ENCODE measurements at places on chromosomes 3 and 15.
A peak's percentile ranks its signal among the peaks of the same experiment; 100 is the strongest.

GRCh38 chr15:90287101-90287500, 21.6 kb downstream of the NGRN start:
- no peak for DNase-seq

- DNase-seq, result no peak
These were observed 572.0 kb upstream of the NR2F2 start for GRCh38 chr15:95758451-95758850.

- no peak for DNase-seq
These were observed 239.0 kb downstream of the SQOR start for GRCh38 chr15:45873781-45874180.

- DNase-seq, result no peak
These were observed 199.1 kb downstream of the FAM43A start for GRCh38 chr3:194884649-194885315.

GRCh38 chr3:189229196-189229828, 57.5 kb downstream of the TPRG1 start:
- DNase-seq, result no peak

GRCh38 chr3:12753275-12754028, 5.6 kb downstream of the TMEM40 start:
- DNase-seq, result no peak

DNA sequence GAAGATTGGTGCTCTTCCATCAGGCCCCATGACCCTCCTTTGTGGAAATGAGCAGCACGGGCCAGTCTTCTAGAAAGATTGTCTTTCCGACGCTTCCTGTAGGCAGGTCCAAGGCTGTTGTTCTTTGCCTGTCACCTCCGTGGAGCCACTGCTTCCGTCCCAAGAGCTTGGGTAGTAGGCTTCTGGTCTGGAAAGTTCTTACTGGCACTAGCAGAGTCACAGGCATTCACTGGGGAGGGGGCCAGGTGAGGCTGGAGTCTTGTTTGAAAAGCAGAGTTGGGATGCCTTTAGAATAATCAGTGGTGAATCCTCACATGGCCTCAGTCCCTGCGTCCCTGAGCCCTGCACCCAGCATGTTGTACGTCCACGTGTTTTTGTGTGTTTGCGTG, 76.2 kb upstream of the ADPGK start:
- DNase-seq, result no peak

DNA sequence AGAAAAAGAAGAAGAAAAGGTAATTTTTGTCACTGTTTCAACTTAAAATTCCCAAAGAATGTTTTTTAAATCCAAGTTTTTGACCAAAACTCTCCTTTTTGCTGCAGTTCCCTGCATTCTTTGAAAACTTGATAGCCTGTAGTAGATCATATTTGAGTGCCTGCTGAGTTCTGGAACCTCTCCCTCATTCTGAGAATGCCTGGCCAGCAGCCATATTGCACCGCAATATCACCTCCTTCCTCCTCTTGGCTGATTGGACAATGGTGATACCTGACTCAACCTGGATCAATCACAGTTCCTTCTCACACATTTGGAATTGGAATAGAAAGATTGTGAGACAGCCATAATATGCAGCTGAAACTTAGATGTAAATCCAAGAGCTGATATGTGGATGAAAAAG, 97.6 kb upstream of the GAP43 start:
- no peak for DNase-seq

DNA sequence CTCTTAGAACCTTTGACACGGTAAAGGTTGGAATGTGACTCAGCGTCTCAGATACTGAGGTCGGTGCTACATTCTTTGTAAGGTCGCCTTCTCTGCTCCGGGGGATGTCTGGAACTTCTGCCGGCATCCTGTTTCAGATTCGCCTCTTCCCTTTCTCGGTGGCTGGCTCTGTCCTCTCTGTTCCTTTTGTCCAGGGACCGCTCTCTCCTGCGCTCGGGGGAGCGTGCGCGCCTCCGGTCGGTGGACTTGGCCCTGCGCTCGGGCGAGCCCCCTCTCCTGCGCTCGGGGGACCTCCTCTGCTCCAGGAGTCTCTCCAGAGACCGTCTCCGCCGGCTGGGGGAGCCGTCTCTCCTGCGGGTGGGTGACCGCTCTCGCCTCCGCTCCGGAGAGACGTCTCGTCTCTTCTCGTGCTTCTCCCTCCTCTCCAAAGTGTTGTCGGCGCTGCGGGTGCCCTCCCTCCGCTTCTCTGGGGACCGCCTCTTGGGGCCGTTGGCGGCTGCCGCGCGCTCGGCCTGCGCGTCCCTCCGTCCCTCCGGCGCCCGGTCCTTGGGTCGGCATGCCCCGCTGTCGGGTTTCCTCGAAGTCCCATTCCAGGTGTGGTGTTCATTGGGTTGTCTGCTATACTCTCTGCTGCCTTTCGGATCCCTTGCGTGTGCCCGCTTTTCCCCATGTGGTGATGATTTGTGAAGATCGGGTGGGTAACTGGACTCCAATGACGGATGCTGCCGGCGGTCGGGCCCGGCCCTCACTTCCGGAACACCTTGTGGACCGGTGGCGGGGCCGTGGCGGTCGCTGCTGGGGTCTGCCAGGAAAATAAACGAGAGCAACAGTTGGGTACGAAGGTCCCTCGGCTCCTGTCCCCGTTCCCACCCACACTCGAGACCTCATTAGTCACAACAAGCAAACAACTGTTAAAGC, 668.8 kb upstream of the ADAMTS9 start:
- peak; percentile 42 for DNase-seq

GRCh38 chr3:7789324-7789723, 712.3 kb upstream of the LMCD1 start:
- no peak for DNase-seq

DNA sequence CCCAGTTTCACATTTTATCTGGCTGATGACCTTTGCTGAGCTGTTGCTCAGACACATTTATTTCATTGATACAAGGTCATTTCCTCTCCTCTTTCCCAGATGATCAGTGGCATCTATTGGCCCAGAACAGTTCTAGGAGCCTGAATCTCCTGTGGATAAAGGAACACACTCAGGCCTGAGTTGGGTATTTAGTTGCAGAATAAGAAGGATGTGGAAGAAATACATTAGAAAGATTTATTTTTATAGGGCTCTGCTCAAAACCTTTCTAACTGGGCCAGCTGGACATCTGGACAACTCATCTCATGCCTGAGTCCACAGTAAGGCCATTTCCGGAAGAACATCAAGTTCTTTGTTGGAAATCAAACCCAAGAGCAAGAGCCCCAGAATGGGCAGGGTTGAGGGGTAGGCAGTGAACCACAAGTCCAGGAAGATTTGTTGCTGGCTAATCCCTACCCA, 19.7 kb upstream of the MFGE8 start:
- DNase-seq, result no peak

GRCh38 chr3:194782698-194783404, 97.2 kb downstream of the FAM43A start:
- DNase-seq, result no peak

GRCh38 chr3:10928961-10929471, 63.5 kb upstream of the SLC6A1 start:
- DNase-seq, result no peak

DNA sequence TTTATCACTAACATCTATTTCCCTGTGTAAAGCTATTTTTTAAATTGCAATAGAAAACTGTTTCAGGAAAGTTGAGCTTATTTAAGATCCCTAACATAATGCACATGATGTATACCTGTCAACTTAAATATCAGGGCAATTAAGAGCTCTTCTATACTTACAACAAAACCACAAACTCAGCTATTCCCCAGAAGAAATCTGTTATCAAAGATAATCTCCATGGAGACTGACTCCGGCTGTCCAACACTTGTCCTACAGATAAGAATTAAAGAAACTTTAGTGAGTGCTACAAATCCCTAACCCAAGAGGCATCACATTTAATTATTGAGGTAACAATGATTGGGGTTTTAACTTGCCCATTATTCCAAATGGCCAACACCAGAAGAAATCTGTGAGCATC, 3.4 kb downstream of the SELENOK start:
- no peak for DNase-seq

- no peak for DNase-seq
These were observed 778 bp downstream of the MTMR10 start for GRCh38 chr15:30990446-30991254.

GRCh38 chr15:28957606-28958498, 72.1 kb downstream of the APBA2 start:
- no peak for DNase-seq

- no peak for DNase-seq
These were observed 508.6 kb downstream of the FHIT start for GRCh38 chr3:60742606-60743145.

DNA sequence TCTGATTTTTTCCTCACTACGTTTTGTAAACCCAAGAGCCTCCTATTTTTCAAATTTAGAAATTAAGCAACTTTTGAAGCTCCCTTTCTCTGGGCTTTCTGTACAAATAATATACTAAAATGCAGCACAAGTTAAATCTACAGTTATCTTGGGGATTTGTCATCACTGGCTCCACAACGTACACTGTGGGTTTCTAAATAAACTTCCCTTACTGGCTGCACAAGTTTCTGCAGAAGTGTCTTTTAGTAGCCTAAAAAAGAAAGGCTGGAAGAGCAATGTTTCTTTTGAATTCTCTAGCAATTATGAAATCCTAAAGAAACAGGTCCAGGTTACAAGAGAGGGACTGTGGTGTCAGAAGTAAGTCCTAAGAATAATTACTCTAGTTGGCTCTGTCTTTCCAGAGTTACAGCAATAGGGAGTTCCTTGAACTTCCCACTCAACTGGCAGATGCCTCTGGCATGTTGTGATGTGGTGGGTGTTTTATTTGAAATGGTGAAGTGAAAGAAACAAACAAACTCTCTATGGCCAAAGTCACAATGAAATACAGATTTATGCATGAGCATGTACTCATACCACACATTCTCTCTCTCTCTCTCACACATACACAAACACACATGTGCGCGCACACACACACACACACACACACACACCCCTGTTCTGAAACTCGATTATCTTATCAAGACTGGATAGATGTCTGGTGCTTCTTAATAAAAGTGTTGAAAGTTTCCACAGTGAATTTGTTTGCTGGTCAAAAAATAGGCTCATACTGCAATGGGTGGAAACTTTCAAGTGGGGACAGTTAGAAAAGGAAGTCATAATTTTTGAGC, 198.2 kb downstream of the SSR3 start:
- no peak for DNase-seq

DNA sequence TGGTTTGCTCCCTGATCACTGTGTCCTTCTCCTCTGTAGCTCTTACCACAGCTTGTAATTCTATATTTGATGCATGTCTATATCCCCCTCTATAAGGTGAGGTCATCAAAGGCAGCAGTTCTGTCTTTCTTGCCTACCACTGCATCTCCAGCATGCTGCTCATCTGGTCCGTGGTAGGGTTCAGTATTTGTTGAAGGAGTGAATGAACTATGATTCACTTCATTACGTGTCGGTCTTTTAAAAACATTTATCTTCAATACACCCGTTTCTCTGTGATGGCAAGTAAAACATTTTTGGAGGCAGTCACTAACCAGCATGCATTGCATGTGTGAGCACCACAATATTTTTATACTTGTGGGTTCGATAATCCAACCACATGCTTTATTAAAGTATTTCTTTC, 27.6 kb downstream of the CHST14 start:
- DNase-seq, result no peak

DNA sequence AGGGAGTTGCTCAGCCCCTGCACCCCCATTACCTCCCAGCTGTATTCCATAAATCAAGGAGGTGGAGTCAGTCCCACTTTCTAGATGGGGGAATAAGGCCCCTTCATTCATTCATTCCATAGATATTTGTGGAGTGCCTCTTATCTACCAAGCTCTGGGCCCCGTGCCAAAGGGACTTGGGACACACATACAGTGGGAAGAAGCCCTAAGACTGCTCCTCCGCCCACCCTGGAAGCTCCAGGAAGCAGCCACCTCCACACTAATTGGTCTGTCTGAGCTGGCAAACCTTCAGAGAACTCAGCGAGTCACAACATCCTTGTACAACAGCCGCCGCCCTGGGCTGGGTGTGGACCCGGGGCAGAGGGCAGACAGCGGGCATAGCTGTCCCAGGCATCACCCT, 6.4 kb downstream of the STRA6 start:
- peak; percentile 39 for DNase-seq

DNA sequence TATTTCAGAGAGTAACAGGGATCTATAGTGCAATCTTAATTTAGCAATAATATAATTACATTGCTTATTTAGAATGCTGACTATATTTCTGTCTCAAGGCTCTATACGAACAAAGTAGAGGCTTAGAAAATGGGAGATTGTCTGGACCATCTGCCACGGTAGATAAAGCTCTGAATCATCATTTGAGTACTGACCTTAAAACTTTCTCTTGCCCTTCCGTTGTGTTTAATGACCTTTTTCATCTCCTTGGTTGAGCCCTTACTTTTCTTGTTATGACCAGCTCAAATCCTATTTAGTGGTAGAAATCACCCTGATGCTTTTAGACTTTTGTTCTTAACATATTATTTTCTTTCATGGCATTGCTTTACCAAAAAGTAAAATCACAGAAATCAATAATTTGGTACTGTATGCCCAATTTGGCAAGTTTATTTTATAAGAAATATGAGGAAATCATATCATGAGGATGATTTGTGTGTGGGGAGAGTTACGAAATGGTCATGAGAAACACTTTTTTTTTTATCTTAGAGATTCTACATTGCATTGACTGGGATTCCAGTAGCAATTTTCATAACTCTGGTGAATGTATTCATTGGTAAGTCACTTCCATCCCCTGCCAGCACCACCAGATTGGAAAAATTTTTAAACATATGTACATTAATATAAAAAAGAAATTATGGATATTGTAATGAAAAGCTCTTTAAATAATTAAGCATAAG, 11.0 kb downstream of the NDUFB5 start:
- DNase-seq, result no peak

DNA sequence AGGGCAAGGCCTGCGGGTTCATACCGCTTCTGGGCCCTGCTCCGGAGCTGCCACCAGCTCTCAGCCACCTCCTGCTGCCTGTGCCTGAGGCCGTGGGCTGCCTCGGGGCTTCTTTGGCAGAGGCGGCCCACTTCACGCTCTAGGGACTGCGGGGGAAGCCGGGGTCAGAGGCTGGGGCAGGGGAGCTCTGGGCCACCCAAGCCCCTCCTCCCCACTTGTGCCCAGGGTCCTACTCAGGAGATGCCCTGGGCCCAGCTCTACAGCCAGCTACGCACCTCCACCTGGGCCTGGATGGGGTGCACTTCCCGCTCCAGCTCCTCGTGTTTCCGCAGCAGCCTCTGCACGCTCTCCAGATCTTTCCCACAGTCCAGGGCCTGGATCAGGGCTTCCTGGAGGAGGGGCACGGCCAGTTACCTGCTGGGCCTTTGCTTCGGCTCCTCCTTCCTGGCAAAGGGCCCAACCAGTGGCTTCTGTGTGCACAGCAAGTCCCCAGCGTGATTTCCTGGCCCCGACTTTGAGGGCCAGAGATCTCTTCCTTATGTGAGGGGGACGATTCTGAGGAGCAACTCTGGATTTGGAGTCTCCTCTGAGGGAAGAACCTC, 24.0 kb downstream of the PLA2G4B start:
- DNase-seq, result no peak

GRCh38 chr15:67148196-67148701, 82.8 kb downstream of the SMAD3 start:
- DNase-seq, result no peak

- DNase-seq, result no peak
These were observed 69.8 kb downstream of the FGF7 start for GRCh38 chr15:49492830-49493229.

DNA sequence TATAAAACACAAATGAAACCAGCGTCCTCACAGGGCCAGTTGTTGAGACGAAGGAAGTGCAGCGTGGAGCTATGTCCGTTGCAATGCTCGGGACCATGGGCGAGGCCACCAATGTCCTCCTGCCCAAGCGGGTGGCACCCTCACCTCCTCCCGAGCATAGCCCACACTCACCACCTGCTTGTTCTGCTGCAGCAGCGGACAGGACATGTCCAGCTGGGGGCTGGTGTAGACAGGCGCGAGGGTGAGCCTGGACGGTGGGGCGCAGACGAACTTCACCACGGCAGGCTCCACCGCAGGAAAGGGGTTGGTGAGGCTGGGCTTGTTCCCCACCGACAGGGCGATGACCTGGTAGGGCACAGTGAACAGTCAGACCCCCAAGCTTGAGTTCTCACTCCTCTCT, 62.1 kb downstream of the NUP210 start:
- no peak for DNase-seq
